ENCODE measurements at places on chromosomes 13 and 19.

- no peak for DNase-seq
Measured at GRCh38 chr19:53958168-53958571, 4.6 kb upstream of the CACNG8 start.

DNA sequence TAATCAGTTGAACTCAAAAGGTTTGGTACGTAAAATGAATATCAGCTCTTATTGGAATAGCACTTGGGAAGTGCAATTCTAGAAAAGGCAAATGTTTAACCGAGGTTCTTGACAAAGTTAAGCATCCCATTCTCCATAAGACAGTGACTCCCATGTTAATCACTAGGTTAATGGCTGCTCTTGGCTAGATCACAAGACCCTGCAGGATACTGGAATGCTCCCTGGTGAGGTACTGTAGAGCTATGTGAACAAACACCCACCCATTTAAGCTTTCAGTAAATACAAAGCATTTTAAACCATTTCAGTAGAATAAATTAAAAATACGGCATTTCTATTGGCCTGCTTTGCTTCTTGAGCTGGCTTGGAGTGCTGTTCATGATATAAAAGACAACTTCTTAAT is 56.5 kb downstream of the TDRD3 start:
- DNase-seq, result no peak

DNA sequence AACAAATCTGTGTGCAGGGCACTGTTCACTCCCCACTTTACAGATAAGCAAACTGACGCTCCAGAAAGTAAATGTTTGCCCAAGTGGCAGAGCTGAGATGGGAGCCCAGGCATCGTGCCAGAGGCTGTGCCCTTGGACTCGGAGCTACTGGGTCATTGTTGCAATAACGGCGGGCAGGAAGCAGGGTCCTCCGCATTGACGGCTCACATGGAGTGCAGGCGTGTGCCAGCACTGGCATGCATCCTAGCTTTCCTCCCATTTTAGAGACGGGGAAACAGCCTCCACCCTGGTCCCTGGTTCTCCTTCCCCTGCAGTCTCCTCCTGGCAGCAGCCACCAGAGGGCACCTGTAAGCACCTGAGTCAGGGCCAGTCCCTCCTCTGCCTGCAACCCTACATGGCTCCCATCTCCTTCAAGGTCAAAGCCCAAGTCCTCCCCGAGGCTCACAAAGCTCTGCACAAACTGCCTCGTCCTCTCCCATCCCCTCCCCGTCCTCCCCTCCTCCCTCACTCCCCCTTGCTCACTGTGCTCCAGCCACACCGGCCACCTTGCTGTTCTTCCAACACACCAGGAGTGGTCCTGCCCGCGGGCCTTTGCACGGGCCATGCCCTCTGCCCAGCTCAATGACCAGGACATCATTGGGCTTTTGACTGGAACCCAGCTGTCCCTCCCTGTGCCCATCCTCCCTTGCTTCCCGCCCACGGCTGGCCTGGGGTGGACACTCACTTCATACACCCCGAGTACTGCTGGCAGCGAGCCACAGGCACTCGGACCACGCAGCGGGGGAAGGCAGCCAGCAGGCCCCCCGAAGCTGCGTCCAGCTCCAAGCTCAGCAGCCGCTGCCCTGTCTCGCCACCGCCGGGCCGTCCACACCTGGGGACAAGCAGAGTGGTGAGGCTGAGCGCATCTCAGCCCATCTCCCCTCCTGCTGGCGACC is 7.7 kb upstream of the LRG1 start:
- DNase-seq, result no peak

- DNase-seq, result no peak
Measured at GRCh38 chr13:28967029-28967915, 147.1 kb downstream of the MTUS2 start.

GRCh38 chr13:21944610-21945009 is 273.7 kb downstream of the FGF9 start:
- DNase-seq, result no peak

Measured in fibroblast of skin of left quadriceps (primary cell).